BE2C (cell line): ENCODE measurements at places on chromosomes 11 and 22.

- DNase-seq, result no peak
Measured at GRCh38 chr11:837189-837989, 4.6 kb downstream of the CD151 start.

GRCh38 chr22:45098056-45098455 lies 65.7 kb upstream of the NUP50 start:
- no peak for DNase-seq

DNA sequence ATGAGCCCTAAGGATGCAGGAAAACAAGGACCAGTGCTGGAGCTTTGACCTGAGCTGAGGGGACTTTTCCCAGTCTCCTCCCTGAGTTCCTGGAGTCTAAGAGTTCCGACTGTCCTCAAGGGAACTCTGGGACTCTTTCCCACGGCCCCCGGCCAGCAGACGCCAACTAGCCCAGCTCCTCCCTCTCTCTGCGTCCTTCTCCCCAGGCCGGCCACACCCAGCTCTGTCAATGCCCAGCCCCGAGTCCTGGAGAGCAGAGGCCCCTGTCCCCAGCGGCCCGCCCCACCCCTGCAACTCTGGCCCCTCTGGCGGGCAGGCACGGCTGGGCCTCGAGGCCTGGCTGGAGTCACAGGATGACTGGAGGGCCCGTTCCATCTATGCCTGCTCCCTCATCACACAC lies 29.8 kb downstream of the NECTIN1 start:
- peak; percentile 42 for DNase-seq

DNA sequence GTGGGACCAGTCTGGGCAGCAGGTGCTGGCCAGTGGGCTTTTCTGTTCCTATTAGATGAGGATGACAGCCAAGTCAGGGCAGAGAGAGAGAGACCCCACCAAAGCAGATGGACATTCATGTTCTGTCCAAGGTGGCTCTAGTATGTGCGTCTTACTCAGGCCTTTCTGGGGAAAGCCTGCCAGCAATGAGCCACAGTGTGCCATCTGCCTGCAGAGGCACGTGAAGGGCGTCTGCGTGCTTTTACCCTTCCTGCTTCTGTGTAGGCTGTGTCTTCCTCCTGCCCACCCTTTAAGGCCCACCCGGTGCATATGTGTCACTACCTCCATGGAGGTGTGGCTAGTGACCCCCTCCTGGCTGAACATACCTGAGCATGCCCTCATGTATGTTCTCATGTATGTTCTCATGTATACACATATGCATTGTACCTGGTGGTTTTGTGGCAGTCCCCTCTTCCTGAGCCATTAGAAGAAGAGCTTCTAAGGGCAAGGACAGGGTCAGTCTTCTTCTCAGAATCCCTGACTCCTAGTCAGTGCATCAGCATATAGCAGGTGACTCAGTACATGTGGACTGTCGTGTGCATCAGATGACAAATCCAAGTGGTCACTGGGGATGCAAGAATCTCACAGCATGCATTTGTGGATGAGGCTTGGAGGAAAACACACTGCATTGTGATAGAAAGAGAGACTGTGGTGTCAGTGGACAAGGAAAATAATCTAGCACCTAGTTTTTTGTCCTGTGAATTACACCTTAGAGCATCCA lies 90.4 kb upstream of the YWHAH start:
- no peak for DNase-seq

DNA sequence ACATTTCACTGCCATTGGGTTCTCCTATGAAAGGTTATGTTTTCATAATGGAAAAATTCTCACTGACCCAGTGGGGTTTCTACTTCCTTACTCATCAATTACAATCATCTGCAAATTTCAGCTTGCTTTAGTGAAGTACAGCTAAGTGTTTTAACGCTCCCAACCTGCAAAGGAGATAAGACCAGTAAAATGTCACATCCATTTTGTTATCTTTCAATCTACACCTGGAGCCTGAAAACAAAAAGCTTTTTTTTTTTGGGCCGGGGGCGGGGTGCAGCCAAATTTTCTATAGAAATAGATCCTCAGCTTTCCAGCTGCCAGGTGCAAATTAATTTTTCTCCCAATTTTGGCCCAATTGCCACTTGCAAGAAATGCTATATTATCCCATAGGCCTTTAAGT lies 40.6 kb downstream of the CADM1 start:
- no peak for DNase-seq

DNA sequence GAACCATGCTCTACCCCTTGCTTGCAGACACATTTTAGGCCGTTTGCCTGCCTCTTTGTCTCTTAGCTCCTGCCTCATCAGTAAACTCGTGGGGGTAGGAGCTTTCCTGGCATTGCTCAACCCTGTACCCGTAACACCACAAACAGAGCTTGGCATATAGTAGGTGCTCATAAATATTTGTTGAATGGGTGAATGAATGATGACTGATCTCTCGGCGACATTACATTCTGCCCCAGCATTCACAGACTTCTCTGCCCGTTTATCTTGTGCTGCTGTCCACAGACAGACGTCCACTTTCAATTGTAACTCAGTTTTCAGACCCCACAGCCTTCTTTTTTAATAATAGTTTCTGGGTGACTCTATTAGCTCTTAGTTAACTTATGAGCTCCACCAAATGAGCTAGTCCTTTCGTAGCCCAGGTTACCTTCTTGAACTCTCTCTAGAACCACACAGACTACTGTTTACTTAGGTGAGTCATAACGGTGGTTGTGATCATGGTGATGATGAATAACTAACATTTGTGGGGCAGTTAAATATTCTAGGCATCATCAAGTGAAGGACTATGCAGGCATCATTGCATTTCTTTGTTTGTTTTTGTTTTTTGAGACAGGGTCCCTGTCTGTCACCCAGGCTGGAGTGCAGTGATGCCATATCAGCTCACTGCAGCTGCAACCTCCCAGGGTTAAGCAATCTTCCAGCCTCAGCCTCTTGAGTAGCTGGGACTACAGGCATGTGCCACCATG lies 188.4 kb downstream of the ADAMTS15 start:
- no peak for DNase-seq

DNA sequence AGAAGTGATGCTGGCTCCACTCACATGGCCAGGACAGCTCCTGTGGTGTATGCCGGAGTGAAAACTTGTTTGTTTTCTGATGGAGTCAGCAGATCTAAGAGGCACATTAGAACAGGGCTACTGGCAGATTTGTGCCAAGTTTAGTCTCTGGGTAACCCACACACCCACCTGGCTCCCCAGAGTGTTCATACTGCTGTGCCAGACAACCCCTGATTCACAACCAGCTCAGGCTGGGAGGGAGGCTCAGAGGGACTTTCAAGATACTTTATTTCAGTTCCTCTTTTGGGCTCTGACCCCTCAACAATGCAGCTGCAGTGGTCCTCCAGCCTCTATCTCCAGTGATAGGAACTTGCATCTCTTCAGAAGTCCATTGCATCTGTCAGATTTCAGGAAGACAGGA lies 8.5 kb downstream of the NTM start:
- DNase-seq, result no peak

DNA sequence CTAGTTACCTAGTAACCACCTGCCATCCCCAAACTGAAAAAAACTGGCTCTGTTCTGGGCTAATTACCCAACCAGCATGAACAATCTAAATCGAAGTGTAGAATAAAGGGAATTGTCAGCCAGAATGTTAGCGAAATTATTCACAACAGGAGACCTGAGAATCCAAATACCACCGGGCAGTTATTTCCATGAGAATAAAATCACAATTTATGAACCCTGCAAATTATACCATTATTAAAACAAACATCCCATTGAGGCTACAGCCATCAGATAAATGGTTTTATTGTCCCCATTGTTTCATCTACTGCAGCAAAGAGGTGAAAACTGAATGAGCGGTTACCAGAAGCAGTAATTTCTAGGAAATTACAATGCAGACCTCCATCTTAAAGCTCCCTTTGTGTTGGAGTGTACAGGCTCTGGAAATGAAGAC lies 21.7 kb downstream of the FAM168A start:
- no peak for DNase-seq
